ENCODE measurements at places on chromosomes 6 and 20.

DNA sequence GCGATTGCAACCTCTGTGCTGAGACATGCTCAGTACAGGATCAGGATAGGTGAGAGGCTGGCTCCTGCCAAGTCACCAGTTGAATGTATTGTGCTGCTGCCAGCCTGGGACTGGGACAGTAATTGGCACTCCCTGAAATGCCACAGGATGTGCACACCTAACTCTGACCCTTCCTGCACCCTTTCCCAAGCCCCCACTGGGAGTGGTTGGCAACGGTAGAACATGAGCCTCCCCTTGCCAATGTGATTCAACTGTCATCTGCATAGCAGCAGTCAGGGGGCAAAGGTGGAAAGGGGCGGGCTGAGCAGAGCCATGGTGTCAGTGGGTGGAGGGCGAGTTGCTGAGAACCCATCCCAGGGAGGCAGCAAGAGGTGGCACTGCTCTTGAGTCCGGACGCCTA lies 15.4 kb downstream of the SPINT3 start:
- no peak for DNase-seq

DNA sequence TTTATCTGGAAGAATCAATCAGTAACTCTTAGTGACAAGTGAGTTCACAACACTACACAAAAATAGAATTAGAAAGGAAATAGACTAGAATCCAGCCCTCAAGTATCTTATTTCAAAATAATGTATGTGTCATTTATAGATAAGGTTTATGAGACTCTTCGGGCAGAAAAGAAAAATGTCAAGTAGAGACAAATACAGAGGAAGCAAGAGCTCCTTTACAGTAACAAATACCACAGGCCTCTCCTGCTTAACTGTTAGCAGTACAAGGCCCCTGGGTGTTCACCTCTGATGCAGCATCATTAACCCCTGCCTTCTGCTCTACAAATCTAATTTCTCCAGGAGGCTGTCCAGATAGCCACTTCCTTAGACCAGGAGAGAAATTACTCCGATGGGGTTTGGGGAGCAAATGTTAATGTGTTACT lies 76.7 kb downstream of the UBE3D start:
- DNase-seq = no peak

DNA sequence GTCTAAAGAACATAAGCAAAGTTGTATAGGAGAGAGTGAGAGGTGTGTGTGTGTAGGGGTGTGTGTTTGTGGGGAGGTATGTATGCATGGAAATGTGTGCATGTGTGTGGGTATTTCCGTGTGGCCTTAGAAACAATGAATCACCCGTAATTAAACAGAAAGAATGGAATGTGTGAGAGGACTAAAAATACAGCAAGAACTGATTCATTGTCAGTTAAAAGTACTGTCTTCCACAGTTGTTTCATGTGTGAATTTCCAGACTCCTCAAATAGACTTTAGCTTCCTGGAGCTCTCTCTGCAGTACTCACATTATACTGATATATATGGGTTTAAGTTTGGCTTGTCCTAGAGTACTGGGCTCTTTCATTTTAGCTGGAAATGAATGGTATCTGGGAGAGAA lies 145.7 kb downstream of the RIMS1 start:
- no peak for DNase-seq

DNA sequence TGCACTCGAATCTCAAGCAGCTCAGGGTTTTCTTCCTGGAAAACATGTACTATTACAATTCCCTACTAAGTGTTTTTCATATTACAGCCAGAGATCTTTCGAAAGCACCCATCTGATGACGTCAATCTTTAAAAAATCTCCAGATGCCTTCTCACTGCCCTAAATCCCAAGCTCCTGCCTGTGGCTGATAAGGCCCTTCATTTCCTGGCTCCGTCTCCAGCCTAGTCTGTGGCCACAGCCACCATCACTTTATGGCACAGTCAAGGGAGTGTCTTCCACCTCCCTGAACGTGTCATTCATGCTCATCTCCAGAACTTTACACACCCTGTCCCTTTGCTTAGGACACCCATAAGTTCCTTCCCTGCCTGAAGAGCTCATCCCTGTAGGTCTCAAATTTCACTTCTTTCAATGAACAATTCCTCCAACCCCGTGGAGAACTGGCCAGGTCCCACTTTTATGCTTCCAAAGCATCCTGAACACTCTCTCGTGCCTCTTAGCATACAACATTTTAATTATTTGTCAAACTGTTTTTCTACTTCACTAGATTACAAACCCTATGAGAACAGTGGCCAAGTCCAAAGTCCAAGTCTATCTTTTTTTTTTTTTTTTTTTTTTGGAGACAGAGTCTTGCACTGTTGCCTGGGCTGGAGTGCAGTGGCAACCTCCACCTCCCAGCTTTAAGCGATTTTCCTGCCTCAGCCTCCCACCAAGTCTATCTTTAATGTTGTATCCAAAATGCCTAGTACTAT lies 106.1 kb upstream of the AGPAT4 start:
- no peak for DNase-seq

DNA sequence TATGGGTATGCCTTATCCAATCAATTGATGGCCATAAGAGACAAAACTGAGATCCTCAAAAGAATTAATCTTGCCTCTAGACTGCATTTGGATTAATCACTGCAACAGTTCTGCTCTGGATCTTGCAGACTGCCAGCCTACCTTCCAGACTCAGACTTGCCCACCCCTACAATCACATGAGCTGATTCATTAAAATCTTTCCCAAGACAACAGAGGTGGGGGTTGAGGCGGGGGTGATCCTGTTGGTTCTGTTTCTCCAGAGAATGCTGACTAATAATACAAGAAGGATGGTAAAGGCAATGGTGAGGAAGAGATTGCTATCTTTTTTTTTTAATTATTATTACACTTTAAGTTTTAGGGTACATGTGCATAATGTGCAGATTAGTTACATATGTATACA lies 43.7 kb upstream of the MEI4 start:
- DNase-seq = no peak

GRCh38 chr6:157343732-157344131 lies 20.4 kb upstream of the TMEM242 start:
- DNase-seq = no peak

DNA sequence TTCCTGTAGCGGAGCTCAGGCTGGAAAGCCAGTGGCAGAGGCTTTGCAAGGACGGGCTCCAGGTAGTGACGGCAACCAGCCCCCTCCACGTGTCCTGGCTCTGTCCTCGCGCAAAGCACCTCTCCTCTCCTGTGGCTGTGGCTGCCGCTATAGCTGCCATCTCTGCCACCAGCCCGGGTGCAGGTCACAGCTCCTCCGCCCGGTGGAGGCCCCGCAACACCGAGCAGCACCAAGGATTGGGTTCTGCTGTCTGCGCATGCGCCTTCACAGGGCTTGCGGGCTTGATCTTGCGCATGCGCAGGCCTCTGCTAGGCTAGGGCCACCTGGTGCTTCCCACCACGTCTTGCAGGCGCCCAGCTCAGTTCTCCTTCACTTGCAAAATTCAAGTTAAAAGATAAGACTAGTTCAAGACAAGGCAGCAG lies 625.4 kb downstream of the QKI start:
- DNase-seq = no peak

GRCh38 chr6:29624520-29624961 lies 8.4 kb downstream of the GABBR1 start:
- DNase-seq = no peak

GRCh38 chr6:21230536-21230935 lies 363.0 kb upstream of the SOX4 start:
- no peak for DNase-seq

GRCh38 chr6:154139892-154140291 lies 100.9 kb downstream of the OPRM1 start:
- DNase-seq = no peak

DNA sequence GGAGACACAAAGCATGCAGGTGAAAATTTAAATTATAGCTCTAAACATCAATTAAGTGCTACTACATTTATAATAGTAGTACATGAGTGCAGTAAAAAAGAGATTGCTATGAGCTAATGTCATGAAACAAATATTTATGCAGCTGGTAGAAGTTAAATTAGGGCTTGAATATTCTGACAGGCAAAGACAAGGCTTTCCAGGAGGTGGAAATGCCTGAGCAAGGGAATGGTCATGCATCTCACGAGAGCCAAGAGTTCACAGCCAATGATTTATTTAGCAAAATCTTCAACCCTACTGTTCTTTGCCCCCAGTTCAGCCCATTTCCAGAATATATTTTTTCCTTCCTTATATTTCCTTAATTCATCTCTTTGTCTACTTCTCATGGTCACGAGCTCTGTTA lies 128.9 kb downstream of the HIVEP2 start:
- DNase-seq = no peak

DNA sequence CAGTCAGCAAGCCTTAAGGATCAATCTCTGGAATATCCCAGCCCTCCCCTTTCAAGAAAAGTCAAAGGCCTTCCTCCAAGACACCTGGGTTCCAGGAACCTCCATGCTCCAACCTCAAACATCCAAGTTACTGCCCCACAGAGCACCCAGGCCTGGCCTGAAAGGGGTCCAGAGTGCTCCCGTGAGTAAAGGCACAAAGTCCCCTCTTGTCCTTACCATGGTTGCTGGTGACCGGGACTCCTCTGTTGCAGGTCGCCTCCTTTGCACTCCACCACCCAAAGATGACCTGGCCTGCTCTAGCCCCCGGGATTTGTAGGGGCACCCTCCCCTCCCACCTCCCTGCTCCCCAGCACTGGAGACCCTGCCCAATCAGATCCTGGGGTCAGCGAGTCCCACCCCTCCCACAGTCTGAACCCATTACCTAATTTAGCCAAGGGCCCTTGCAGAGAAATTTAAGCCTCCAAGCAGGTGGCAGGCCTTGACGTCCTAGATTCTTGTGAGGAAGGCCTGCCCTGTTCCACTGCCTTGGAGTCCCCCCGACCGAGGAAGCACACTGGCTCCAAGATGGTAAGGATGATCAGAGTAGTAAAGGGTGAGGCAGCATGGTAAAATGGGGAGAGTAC lies at the start of gene TNNC2:
Gene TNNC2 (minus strand): TSS at position 283 of the 623 bp plus-strand sequence. CDS start 64 bp downstream, at position 219.
- DNase-seq = no peak

DNA sequence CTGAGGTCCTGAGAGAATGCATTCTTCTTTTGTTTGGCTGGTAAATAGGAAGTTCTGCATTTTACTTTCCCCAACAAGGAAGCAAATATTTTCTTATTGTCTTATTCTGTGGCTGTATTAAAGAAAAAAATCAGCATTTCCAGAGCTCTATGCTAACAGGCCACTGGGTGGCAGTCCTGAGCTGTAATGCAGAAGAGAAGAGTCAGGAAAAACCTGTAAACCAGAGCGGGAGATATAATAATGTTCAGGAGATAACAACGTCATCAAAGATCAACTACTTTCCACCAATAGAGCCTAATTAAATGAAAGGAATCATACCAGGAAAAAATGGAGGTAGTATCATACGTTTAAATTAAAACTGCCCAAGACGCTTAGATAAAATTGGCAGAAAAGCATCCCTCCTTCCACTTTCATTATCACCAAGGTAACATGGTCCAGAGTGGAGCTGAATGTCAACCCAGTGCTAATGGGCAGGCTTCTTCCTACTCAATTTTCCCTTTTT lies 55.6 kb upstream of the CARMIL1 start:
- DNase-seq = no peak

DNA sequence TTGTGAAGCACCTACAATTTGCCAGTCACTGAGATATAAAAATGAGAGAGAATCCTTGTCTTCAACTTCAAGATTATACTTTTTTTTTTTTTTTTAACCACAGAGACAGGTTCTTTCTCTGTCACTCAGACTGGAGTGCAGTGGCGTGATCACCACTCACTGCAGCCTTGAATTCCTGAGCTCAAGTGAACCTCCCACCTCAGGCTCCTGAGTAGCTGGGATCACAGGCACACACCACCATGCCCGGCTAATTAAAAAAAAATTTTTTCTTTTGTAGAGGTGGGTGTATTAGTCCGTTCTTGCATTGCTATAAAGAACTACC lies 51.6 kb upstream of the PMEPA1 start:
- no peak for DNase-seq

DNA sequence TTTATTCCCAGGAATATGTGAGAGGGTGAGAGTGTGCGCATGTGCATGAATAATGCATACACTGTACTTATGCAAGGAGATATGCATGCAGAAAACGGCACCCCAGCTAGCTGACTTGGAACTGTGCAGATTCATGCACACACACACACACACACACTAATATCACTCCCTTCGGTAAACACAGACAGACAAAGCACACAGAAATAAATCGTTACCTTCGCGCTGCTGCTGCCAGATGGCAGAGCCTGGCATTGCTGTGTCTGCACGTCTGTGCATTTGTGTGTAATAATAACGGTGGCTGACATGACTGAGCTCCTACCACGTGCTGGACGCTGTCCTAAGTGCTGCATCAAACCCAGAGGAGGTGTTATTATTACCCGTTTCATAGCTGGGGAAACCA lies 36.8 kb downstream of the PREX1 start:
- DNase-seq = no peak

- no peak for DNase-seq
Measured at GRCh38 chr6:43733471-43734293, 36.3 kb upstream of the VEGFA start.

DNA sequence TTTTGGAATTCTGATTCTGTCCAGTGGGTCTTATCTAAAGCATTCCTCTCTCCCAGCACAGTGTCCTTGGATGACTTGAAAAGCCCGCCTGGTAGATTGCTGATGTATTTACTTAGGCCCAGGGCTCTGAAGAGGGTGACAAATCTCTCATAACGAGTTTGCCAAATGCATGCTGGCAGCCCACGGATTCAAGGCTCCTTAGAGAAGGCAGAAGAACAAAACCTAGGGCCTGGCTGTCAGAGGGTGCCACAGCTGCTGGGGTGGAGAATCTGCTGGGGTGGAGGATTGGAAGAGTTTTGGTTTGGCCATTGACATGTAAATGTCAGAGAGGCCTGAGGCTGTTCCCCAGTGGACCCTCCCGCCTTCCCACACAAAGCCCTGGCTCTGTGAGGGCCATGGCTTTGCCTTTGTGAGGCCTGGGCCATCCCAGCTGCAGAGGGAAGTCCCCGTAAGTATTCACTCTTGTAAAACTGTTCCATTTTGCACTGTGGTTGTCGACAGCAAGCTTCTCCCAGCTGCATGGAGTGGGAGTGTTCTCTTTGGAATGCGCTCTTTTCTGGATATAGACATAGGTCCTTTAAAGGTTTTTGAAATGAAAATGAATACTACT lies 50.3 kb downstream of the ANKRD6 start:
- no peak for DNase-seq

- DNase-seq = no peak
Measured at GRCh38 chr6:100554228-100554627, 89.5 kb upstream of the SIM1 start.

DNA sequence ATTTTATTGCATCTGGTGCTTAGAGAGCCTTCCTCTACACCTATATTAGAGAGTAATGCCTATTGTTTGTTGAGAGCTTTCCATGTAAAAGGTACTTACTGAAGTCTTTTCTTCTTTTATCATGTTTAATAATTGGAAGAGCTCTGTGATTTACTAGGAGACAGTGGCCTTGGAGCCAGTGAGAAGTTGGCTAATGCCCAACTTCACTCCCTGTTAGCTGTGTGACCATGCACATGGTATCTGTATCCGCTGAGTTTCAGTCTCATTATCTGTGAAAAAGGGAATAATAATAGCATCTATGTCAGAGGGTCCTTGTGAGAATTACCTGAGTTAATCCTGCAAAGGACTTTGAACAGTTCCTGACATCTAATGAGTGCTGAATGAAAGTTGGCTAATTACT lies 105.0 kb downstream of the CD109 start:
- no peak for DNase-seq

- DNase-seq = no peak
Measured at GRCh38 chr6:137095651-137096238, 51.0 kb upstream of the IL20RA start.

GRCh38 chr6:31614075-31614619 lies 887 bp upstream of the AIF1 start:
- DNase-seq = no peak

- no peak for DNase-seq
Measured at GRCh38 chr6:99901596-99902384, 92.2 kb downstream of the MCHR2 start.

GRCh38 chr6:130503146-130503545 lies 137.3 kb downstream of the TMEM200A start:
- no peak for DNase-seq

GRCh38 chr6:125222531-125223455 lies 69.2 kb downstream of the TPD52L1 start:
- no peak for DNase-seq

Data from cerebellar nuclear complex (tissue), 1 donor.